ENCODE measurements at places on chromosomes 5 and 9. TPM values are rescaled to one million over a fixed set of nuclear protein-coding genes. Genes with fewer than 3 reads are reported as not detected.

- H3K4me1 ChIP-seq = no peaks in the 10 kb centered on the region
- H3K27ac ChIP-seq = no peak overlapping the region
- H3K27me3 ChIP-seq = peaks cover 3% of the 10 kb centered on the region
- H3K36me3 ChIP-seq = no peaks in the 10 kb centered on the region
- DNase-seq = no peak
Measured at GRCh38 chr9:73806876-73807275, 655.2 kb downstream of the ANXA1 start.

DNA sequence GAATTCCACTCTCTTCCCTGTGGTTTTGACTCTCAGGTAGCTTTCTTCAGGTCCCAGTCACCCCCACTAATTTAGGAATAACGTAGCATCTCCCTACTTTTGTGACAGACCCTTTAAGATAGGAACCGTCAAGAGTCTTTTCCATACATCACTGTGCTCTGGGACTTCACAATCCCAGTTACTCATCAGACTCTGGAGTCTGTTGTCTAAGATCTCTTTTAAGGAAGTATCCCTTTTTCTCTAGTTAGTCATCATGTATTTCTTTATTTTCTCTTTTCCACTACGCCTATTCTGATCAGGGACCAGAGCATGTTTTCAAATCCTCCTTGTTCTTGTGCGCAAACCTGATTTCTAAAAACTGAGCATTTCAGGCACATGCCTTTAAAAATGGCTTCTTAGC lies 143.0 kb downstream of the GOLPH3 start:
- peaks cover 76% of the 10 kb centered on the region for H3K4me1 ChIP-seq
- no peak for DNase-seq
- H3K36me3 ChIP-seq = peaks cover 1% of the 10 kb centered on the region
- no peak overlapping the region for H3K4me3 ChIP-seq

DNA sequence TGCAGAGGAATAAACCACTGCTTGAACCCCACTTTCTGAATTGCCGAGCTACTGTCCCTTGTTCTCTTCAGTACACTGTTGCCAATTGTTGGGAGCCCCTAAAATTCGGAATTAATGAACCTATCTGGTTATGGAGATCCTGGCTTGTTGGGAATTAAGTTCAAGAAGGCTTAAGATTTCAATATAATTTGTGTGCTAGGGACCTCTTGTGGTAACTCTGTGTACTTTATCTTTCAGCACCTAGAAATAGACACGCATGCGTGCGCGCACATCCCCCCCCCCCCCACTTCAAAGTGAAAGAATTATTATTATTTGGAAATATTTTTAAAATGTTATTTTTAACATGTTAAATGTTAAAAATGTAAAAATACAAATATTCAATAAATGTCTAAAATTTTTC lies 53.3 kb upstream of the FAM169A start:
- peaks cover 11% of the 10 kb centered on the region for H3K4me1 ChIP-seq
- H3K36me3 ChIP-seq = no peaks in the 10 kb centered on the region
- no peak for DNase-seq
- H3K27ac ChIP-seq = no peak overlapping the region

GRCh38 chr5:126869005-126869451 lies 92.1 kb downstream of the LMNB1 start:
- H3K4me3 ChIP-seq = peak overlapping the region; percentile 65
- H3K27me3 ChIP-seq = no peaks in the 10 kb centered on the region
- no peaks in the 10 kb centered on the region for H3K36me3 ChIP-seq

DNA sequence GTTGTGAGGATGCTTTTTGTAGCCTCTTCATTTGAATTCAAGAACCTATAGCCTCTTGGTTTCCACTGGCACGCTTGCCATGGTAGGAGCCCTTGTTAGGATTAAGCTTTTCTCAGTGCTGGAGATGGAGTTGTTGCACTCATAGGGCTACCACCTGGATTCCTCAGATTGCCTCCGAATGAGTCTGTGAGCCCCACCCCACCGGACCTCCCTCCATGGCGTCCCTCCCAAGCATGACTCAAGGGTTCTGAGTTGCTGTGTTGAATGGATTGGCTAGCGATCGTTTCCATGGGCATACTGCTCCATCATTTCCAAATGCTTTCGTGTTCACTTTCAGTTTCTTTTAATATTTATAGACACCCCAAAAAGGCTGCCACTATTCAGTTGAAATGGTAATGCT lies 69.9 kb downstream of the DAPK1 start:
- H3K4me3 ChIP-seq = no peak overlapping the region
- H3K36me3 ChIP-seq = peaks cover 3% of the 10 kb centered on the region
- no peaks in the 10 kb centered on the region for H3K27me3 ChIP-seq
- no peak for DNase-seq
- no peak overlapping the region for H3K27ac ChIP-seq

- no peak overlapping the region for H3K4me3 ChIP-seq
- DNase-seq = no peak
- peaks cover 5% of the 10 kb centered on the region for H3K4me1 ChIP-seq
- H3K36me3 ChIP-seq = no peaks in the 10 kb centered on the region
- H3K27me3 ChIP-seq = peaks cover 2% of the 10 kb centered on the region
- H3K27ac ChIP-seq = no peak overlapping the region
Measured at GRCh38 chr5:144467792-144468191, 297.1 kb downstream of the KCTD16 start.

The N4BP3 gene
- 0.44 TPM for total RNA-seq
